Nucleus accumbens (tissue), 56 donors: ENCODE measurements at places on chromosomes 11 and 22.

DNA sequence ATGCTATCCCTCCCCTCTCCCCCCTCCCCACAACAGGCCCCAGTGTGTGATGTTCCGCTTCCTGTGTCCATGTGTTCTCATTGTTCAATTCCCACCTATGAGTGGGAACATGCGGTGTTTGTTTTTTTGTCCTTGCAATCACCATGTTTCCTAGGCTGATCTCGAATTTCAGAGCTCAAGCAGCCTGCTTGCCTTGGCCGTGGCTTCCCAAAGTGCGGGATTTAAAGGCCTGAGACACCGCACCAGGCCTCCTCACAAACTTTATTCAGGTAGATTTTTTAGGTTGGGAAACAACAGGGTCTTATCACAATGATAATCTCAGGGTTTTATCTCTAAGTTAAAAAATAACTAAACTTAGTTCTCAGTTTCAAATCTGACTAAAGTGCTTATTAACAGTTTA is 125.4 kb downstream of the LUZP2 start:
- DNase-seq = no peak

DNA sequence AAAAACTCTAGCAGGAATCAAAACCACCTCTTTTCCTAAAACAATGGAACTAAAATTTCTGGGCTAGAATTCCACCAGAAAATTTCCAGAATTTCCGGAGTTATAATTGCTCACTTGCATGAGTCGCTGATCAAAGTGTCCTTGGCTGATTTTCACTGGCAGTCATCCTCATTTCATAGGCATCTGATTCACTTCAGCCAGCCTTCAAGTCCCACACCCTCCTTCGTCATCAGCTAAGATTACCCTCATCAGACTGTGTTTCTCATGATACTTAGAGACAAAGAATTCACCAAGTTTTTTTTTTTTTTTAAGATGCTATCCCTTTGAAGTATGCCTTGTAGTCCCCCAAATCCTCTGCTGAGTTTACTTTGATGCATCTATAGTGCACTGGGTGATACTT is 71.5 kb upstream of the RAB38 start:
- no peak for DNase-seq

- no peak for DNase-seq
Measured at GRCh38 chr22:45240104-45240809, 437 bp downstream of the KIAA0930 start.

DNA sequence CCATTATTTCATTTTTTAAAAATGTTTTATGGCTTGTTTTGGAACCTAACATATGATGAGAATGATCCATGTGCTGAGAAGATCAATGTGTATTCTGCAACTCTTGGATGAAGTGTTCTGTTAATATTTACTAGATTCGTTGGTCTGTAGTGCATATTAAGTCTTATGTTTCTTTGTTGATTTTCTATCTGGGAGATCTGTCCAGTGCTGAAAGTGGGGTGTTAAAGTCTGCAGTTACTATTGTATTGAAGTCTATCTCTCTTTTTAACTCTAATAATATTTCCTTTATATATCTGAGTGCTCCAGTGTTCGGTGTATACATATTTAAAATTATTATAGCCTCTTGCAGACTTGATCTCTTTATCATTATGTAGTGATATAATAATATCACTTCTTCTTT is 11.9 kb downstream of the PATE3 start:
- no peak for DNase-seq

DNA sequence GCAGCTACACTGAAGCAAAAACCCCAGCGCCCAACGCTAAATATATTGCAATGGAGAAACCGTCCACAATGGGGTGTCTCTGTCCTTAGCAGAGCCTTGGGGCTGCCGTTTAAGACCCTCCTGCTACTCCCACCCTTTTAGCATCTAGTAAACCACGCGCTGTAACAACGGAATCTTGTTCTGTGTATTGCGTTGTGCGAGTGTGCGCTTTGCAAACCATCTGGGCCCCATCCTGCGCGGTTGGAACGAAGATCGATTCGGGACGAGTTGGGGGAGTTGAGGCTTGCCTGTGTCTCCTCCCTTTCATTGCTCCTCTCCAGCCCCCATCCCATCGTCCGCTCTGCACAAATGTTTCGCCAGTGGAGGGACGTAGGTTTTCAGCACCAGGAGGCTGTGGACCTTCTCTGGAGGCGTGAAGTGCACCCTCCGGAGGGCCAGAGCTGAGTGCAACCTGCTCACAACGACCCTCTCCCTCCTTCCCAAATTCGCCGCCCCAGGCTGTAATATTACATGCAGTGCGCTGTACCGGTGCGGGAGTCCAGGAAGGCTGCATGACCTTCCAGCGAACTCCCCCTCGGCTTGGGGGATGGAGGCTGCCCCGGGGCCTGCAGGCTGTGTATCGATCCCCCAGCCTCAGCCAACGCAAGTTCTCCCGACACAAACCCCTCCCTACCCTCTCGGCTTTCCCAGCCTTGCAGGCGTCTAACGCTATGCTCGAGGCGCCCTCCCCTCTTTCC is 1.6 kb upstream of the KMT2A start:
- DNase-seq = peak; percentile 46

- no peak for DNase-seq
Measured at GRCh38 chr11:77402218-77402556, 71.7 kb downstream of the PAK1 start.

GRCh38 chr11:16778286-16778685 is 39.8 kb downstream of the C11orf58 start:
- no peak for DNase-seq

GRCh38 chr22:29040385-29041275 is 21.0 kb downstream of the C22orf31 start:
- DNase-seq = peak; percentile 72

- DNase-seq = no peak
Measured at GRCh38 chr22:30953206-30953605, 15.4 kb downstream of the MORC2 start.

- no peak for DNase-seq
Measured at GRCh38 chr22:24323233-24323632, 52.6 kb downstream of the SPECC1L start.

DNA sequence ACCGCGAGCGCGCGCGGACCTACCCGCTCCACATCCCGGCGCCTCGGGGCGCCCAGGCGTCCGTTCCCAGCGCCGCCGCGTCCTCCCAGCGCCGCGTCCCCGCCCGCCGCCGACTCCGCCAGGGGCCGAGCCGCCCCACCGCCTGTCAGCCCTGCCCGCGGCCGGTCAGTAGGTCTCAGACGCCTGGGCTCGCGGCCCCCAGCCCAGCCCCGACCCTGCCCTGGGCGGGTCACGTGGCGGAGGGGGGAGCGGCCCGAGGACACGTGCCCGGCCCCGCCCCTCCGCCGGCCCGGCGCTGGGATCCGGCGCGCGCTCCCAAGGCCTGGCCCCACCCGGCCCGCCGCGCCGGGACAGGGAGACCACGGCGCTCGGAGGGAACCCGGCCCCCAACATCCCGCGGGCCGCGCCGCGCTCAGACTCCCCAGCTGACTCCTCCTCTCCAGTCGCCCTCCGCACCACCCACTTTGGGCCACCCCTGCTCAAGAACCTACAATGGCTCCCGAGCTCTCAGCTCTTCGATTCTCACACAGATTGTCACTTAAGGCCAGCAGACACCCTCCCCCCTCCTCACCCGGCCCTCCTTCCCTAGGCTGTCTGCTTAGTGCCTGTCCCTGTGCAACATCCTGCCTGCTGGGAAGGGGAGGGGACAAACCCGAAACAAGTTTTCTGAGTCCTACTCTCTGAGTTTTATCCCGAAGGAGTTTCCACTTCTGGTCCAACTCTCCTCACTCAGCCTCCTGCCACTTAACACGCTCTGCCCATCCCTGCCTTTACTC is at the start of gene RAB3IL1:
TSS of gene RAB3IL1 (minus strand) at position 233 of the 776 bp plus-strand sequence. CDS start at position 34, 199 bp downstream.
- peak; percentile 44 for DNase-seq

GRCh38 chr22:36280379-36280778 is 27.4 kb downstream of the APOL1 start:
- no peak for DNase-seq

GRCh38 chr11:8729837-8730696 is 47.5 kb downstream of the RPL27A start:
- DNase-seq = no peak

- no peak for DNase-seq
Measured at GRCh38 chr11:83666149-83666548, 380.0 kb upstream of the CCDC90B start.

GRCh38 chr11:114162719-114163123 is 103.2 kb downstream of the ZBTB16 start:
- DNase-seq = peak; percentile 86

DNA sequence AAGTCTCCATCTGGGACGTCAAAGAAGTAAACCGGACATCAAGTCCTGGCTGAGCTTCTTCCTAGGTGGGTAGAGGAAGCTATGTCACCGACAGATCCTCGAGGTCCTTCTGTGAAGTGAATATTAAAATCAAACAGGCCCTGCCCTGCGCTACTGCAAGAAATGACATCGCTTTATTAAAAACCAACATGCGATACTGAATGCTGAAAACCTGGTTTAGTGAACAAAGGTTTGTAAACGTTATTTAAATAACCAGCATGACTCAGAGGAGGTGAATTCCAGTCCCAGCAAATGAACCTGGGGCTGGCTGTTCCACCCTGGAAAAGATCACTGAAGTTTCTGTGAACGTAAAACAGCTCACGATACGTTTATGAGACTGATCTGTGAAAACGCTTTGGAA is 645 bp downstream of the RTCB start:
- DNase-seq = no peak

GRCh38 chr11:68322052-68322430 is 9.7 kb downstream of the LRP5 start:
- DNase-seq = no peak

DNA sequence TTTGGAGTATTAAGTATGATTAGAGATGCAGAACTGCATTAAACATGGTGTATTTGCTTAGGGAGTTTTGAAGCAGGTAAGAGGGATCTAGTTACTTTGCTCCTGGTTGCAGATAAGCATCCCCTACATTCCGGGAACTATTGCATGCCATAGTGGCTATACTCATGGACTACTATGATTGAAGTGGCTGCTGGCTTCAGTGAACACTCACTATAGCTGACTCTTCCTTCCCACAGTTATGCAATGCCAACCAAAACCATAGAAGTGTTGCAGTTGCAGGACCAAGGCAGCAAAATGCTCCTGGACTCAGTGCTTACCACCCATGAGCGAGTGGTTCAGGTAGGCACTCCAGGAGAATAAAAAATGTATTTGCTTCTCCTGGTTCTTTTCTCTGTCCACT is 17.0 kb downstream of the COA4 start:
- DNase-seq = no peak

DNA sequence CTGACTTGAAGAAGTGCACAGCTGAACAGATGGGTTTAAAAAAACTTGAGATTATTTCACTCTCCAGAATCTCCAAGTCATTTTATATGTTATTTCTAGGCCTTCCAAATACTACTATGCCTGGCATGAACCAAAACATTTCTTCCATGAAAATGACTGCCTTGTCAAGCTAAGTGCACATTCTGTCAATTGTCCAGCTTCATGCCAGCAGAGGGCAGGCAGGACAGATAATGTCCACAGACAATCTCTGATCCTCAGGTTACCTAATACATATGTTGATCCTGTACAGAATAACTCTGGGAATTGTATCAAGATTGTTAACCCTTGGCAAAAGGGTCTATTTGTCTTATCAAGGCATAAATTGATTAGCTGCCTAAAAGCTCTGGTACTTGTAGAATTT is 229.5 kb downstream of the AASDHPPT start:
- DNase-seq = no peak

DNA sequence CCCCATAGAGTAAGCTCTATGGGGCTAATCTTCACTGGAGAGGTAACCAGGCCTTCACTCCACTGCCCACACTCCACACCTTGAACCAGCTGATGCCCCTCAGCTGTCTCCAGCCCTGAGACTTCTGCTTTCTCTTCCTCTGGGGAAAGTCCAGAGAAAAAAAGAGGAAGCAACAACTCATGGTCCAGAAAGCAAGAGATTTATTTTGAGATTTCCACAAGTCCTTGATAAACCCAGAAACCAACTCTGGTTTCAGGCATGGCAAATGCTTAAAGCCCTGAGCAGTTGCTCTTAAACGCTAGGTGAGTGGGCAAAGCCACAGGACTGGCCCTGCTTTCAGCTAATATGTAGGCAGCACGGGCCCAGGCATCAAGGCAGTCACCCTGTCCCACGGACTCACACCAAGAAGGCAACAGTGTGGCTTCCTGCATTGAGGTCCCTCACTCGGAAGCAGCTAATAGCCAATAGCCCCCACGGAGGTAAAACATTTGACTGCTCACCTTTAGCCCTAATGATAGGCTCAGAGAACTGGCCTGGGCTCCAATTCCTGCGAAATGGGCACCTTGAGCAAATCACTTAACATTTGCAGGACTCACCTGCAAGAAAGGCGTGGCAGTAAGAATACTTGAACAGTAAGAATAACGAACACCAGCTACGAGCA is 4.3 kb downstream of the CYB561A3 start:
- no peak for DNase-seq

- DNase-seq = no peak
Measured at GRCh38 chr11:12552692-12553091, 121.5 kb upstream of the TEAD1 start.

DNA sequence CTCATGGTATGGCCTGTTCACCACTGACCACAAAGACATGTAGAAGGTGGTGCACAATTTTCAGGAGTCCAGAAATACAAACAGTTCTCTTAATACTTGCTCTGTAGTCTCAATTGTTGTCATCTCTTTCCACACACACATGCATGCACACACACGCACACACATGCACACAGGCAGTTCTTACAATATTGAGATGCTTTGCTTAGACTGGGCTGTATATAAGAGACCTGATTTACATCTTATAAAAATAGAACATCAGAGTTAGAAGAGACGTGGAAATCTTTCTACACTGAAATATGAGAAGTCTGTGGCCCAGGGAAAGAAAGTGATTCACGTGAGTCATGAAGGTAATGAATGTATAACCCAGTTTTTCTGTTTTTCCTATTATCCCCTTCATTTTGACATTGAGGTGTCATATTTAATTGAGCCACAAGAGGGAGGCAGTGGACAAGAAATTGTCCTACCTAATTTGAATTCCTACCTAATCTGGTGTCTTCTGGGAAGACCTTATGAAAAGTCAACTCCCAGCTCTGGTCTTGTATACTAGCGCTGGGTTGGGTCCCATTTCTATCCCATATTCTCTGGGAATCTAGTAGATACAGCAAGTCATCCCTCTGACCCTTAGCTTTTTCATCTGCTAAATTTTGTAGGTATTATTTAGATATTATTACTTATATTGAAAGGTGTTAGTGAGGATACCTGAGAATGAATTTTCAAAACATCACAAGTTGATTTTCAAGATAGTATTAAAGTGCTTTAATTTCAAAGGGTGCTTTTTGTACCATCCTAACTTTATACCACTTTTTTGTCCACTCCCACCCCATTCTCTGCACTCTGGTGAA is 14.9 kb upstream of the MS4A4A start:
- DNase-seq = no peak

- no peak for DNase-seq
Measured at GRCh38 chr11:134312807-134313206, 19.0 kb upstream of the GLB1L2 start.

- no peak for DNase-seq
Measured at GRCh38 chr11:73114835-73115220, 27.3 kb downstream of the FCHSD2 start.

DNA sequence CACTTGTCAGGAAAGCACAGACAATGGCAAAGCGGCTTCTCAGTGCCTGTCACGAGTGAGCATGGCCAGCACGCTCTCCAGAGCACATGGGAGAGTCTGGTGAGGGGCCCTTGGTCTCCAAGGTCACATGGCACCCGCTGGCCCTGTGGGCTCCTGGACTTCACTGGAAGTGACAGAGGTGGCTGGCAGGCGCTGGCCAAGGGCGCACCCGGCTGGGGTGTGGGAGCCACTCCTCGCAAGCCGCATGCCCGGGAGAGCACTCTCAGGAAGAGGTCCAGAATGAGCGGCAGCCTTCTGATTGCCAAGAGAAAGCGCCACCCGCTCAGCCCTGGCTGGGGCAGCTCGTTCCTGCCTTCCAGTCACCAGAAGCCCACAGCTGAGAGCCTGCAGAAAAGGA is 17.1 kb upstream of the MOB2 start:
- DNase-seq = no peak
